ENCODE measurements at places on chromosomes 4 and X.

GRCh38 chrX:44938111-44938510 lies 65.1 kb downstream of the KDM6A start:
- peak overlapping the region; percentile 35 for H3K27ac ChIP-seq
- H3K4me1 ChIP-seq: peaks cover 3% of the 10 kb centered on the region
- DNase-seq: no peak
- no peaks in the 10 kb centered on the region for H3K36me3 ChIP-seq
- H3K4me3 ChIP-seq: no peak overlapping the region

DNA sequence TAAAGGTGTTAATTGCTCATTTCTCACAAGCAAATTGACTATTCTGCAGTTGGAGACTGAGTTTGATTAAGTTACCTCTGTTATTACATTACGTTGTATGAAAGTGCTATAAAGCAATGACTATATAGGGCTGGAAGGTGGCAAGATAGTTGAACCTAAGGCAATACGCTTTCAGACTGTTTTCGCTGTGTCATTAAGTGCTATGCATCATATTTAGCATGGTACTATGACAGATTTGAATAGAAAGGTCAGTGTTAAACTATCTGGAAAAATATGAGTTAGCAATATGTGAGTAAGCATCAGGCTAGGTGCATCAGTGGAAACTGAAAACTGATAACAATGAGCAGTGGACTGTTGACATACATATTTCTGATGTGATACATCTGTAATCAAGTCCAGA lies 206.0 kb upstream of the ARHGAP24 start:
- H3K27ac ChIP-seq: no peak overlapping the region
- no peaks in the 10 kb centered on the region for H3K27me3 ChIP-seq
- DNase-seq: no peak
- no peaks in the 10 kb centered on the region for H3K4me1 ChIP-seq
- no peaks in the 10 kb centered on the region for H3K36me3 ChIP-seq

DNA sequence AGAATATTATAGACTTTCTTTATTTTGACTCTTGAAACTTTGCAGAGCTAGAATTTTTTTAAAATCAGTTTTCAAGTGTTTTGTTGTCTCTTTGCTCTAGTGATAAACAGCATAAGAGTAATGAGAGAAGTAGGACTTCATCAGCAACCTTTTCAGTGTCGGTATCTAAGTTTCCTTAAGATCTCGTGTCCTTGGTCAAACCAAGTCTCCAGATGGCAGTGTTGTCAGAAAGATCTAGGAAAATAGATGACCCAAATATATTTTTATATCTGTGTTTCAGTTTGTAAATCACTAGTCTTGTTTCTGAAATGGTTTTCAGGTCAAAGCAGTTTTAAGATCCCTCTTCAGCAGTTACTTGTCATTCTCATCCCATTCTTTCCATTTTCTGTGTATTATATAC lies 438.3 kb downstream of the RAPGEF2 start:
- H3K27ac ChIP-seq: no peak overlapping the region
- no peaks in the 10 kb centered on the region for H3K27me3 ChIP-seq
- no peak overlapping the region for H3K4me3 ChIP-seq

- no peaks in the 10 kb centered on the region for H3K36me3 ChIP-seq
- H3K4me1 ChIP-seq: no peaks in the 10 kb centered on the region
- no peaks in the 10 kb centered on the region for H3K27me3 ChIP-seq
- no peak overlapping the region for H3K4me3 ChIP-seq
Measured at GRCh38 chr4:80154545-80154933, 42.8 kb upstream of the PRDM8 start.

DNA sequence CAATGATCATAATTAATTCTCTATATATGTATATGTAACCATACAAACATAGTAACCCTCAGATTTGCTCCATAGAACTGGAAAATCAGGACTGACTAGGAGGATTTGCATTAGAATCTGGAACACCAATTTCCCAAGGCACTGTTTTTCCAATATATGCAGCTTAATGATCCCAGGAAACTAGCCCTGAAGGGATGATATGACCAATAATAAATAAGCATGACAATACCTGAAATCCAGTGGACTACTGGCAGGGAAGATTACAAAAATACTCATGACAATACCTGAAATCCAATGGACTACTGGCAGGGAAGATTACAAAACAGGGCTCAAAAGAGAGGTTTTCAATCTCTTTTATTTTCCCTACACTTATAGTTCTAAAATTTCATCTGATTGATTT lies 98.4 kb downstream of the PCDH7 start:
- no peaks in the 10 kb centered on the region for H3K36me3 ChIP-seq
- no peak overlapping the region for H3K27ac ChIP-seq
- no peaks in the 10 kb centered on the region for H3K27me3 ChIP-seq
- no peaks in the 10 kb centered on the region for H3K4me1 ChIP-seq
- no peak overlapping the region for H3K4me3 ChIP-seq
- no peak for DNase-seq

- DNase-seq: no peak
- no peak overlapping the region for H3K4me3 ChIP-seq
- no peaks in the 10 kb centered on the region for H3K27me3 ChIP-seq
- H3K4me1 ChIP-seq: no peaks in the 10 kb centered on the region
- H3K36me3 ChIP-seq: no peaks in the 10 kb centered on the region
Measured at GRCh38 chr4:143273160-143273917, 63.3 kb upstream of the GAB1 start.

GRCh38 chr4:78313754-78314120 lies 237.8 kb upstream of the ANXA3 start:
- H3K36me3 ChIP-seq: peaks cover 6% of the 10 kb centered on the region
- H3K4me3 ChIP-seq: no peak overlapping the region
- no peak overlapping the region for H3K27ac ChIP-seq
- no peaks in the 10 kb centered on the region for H3K4me1 ChIP-seq
- DNase-seq: no peak

DNA sequence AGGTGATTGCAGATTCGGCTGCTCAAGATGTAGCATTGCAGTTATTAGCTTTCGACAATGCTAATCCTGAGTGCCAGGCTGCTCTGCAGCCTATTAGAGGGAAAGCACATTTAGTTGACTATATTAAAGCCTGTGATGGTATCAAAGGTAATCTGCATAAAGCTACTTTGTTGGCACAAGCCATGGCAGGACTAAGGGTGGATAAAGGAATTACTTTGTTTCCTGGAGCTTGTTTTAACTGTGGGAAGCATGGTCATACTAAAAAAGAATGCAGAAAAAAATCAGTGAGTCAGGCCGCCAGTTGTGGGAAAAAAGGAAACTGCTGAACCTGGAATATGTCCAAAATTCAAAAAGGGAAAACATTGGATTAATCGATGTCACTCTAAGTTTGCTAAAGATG lies 154.9 kb upstream of the TECRL start:
- no peak overlapping the region for H3K4me3 ChIP-seq
- no peak overlapping the region for H3K27ac ChIP-seq
- no peak for DNase-seq
- no peaks in the 10 kb centered on the region for H3K27me3 ChIP-seq
- no peaks in the 10 kb centered on the region for H3K36me3 ChIP-seq

- no peaks in the 10 kb centered on the region for H3K4me1 ChIP-seq
- H3K27me3 ChIP-seq: no peaks in the 10 kb centered on the region
- no peak overlapping the region for H3K27ac ChIP-seq
- no peaks in the 10 kb centered on the region for H3K36me3 ChIP-seq
Measured at GRCh38 chr4:149845743-149846142, 30.1 kb upstream of the IQCM start.

DNA sequence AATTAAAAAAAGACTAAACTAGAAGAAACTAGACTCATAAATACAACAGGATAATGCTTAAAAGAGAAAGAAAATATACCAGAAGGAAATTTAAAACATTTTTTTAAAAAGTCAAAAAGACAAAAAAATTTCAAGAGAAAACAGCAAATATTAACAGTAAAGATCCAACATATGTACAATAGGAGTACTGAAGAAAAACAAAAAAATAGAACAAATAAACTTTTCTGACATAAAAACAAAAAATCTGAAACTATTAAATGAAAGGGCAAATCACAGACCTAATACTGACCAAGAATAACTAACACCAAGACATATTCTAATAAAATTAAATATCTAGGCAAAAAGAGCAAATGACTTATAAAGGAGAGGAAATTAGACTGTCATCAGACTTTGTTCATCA lies 11.5 kb downstream of the DNAJB14 start:
- H3K4me3 ChIP-seq: peak overlapping the region; percentile 4
- no peak overlapping the region for H3K27ac ChIP-seq
- peaks cover 8% of the 10 kb centered on the region for H3K36me3 ChIP-seq
- no peaks in the 10 kb centered on the region for H3K27me3 ChIP-seq

DNA sequence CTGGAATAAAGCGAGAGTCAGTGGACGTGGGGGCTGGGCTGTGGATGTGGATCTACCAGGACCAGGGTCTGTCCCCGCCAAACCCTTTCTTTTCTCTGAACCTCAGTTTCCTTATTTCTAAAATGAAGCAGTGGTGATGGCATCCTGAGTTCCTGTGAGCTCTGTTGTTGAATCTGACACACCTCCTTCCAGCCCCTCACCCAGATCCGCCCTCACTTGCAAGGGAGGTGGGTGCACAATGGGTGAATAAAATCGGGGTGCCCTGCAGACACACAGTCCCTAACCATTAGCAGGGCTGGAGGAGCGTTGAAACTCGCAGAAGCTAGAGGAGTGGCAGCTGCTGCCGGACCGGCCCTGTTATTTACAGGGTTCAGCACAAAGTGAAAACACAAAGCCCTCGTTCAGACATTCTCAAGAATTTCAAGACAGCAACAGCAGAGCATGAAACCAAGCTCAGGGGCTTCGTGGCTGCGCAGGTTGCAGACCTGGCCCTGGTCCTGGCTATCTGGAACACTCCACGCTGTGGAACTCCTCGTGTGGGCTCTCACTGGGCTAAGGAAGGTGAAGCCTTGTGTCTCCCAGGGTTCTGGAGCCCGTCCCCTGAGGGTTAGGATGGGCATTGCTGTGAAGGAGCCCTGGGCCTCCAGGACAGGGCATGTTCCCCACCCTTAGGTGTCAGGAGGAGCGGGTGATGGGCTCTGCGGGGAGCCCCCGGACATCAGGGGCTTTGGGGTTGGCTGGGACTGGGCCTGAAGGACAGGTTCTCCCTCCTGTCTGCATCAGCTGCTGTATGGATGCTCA lies 42.9 kb downstream of the PSAPL1 start:
- H3K27me3 ChIP-seq: peaks cover 52% of the 10 kb centered on the region
- H3K4me3 ChIP-seq: no peak overlapping the region
- H3K27ac ChIP-seq: no peak overlapping the region
- no peaks in the 10 kb centered on the region for H3K4me1 ChIP-seq
- DNase-seq: no peak
- H3K36me3 ChIP-seq: no peaks in the 10 kb centered on the region

GRCh38 chr4:152709675-152710438 lies 30.1 kb upstream of the TMEM154 start:
- DNase-seq: no peak
- H3K27ac ChIP-seq: no peak overlapping the region
- H3K4me3 ChIP-seq: no peak overlapping the region
- H3K36me3 ChIP-seq: no peaks in the 10 kb centered on the region
- H3K4me1 ChIP-seq: no peaks in the 10 kb centered on the region

DNA sequence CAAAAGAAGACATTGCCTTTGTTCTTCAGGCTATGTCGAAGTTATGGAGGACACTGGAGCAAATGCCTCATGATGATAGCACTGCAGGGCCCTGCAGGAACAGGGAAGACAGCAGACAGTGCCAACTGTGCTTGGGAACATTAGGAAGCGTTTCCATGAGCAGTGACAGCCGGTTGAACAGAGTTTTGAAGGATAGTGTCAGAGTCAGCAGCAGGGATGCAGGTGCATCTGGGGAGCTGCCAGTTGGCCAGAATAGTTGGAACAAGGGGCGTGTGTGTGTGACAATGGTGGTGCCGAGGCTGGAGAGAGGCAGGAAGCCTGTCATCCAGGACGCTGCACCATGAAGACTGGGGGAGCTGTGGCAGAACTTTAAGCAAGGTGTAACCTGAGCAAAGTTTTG lies 88.6 kb downstream of the SHROOM3 start:
- H3K27me3 ChIP-seq: no peaks in the 10 kb centered on the region
- no peak for DNase-seq
- H3K36me3 ChIP-seq: no peaks in the 10 kb centered on the region

GRCh38 chr4:94375364-94375763 lies 32.7 kb upstream of the HPGDS start:
- no peaks in the 10 kb centered on the region for H3K4me1 ChIP-seq
- no peak for DNase-seq
- no peaks in the 10 kb centered on the region for H3K36me3 ChIP-seq
- no peak overlapping the region for H3K27ac ChIP-seq
- no peaks in the 10 kb centered on the region for H3K27me3 ChIP-seq

DNA sequence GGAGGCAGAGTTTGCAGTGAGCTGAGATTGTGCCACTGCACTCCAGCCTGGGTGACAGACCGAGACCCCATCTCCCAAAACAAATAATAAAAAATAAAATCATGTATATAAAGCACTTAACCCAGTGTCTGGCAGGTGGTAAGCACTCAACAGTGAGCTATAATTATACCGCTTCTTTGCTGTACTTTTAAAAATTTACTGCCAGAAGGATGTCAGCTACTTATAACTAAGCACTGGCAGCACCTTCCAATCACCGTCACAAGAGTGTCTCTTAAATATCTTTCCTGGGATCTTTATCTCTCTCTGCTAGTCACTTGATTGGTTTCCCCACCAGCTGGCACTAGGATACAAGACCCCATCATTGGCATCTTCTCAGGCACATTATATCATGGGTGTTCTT lies 53.9 kb upstream of the DAPP1 start:
- H3K27ac ChIP-seq: no peak overlapping the region
- no peak for DNase-seq
- H3K36me3 ChIP-seq: no peaks in the 10 kb centered on the region
- H3K27me3 ChIP-seq: peaks cover 8% of the 10 kb centered on the region

DNA sequence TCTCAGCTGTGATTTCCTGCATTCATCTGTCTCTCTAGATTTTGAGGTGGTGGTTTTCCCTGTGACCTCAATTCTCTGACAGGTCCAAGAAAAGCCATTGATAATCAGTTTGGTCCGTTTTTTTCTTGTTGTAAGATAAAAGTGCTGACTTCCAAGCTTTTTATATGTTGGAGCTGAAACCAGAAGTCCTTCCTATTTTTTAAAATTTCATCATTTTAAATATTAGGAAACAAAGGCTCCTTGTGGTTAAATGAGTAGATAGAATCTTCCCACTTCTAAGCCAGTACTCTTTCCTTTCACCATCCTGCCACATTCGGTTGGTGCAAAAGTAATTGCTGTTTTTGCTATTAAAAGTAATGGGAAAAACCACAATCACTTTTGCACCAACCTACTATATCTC lies 18.3 kb downstream of the RNF175 start:
- H3K36me3 ChIP-seq: no peaks in the 10 kb centered on the region
- H3K27ac ChIP-seq: no peak overlapping the region
- peaks cover 4% of the 10 kb centered on the region for H3K27me3 ChIP-seq
- DNase-seq: no peak

GRCh38 chr4:118586357-118586790 lies 98.8 kb upstream of the METTL14 start:
- no peaks in the 10 kb centered on the region for H3K36me3 ChIP-seq
- no peak overlapping the region for H3K4me3 ChIP-seq
- no peaks in the 10 kb centered on the region for H3K27me3 ChIP-seq
- no peak overlapping the region for H3K27ac ChIP-seq
- H3K4me1 ChIP-seq: no peaks in the 10 kb centered on the region
- no peak for DNase-seq

DNA sequence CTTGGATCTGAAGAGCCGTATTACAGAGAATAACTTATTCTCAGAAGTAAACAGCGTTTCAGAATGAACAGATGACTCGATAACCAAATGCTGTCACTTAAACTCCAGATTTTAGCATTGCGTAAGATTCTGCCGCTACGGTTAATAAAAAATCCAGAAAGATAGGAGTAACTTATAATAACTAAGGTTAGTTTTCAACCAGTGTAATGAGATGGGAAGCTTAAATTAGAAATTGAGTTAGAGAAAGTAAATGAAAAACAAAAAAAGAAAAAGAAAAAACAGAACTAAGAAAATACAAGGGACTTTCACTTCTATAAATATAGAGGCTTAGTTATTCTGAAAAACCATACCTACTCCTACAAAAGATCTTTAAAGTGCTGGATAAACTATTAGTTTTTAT lies 13.1 kb upstream of the PARM1 start:
- H3K27ac ChIP-seq: no peak overlapping the region
- H3K27me3 ChIP-seq: no peaks in the 10 kb centered on the region
- H3K36me3 ChIP-seq: no peaks in the 10 kb centered on the region
- no peaks in the 10 kb centered on the region for H3K4me1 ChIP-seq
- no peak overlapping the region for H3K4me3 ChIP-seq
